ENCODE measurements at places on chromosomes 5 and 9.
A peak's percentile ranks its signal among the peaks of the same experiment; 100 is the strongest.

GRCh38 chr5:133006653-133007052, 19.7 kb downstream of the ZCCHC10 start:
- H3K4me1 ChIP-seq: no peaks in the 10 kb centered on the region
- H3K27me3 ChIP-seq: no peaks in the 10 kb centered on the region
- no peak overlapping the region for H3K27ac ChIP-seq
- DNase-seq: no peak

- H3K4me1 ChIP-seq: no peaks in the 10 kb centered on the region
- H3K27ac ChIP-seq: no peak overlapping the region
- no peak for DNase-seq
- peak overlapping the region; percentile 36 for H3K4me3 ChIP-seq
- no peaks in the 10 kb centered on the region for H3K36me3 ChIP-seq
Measured at GRCh38 chr5:76819851-76820525, 1.2 kb downstream of the F2RL1 start.

DNA sequence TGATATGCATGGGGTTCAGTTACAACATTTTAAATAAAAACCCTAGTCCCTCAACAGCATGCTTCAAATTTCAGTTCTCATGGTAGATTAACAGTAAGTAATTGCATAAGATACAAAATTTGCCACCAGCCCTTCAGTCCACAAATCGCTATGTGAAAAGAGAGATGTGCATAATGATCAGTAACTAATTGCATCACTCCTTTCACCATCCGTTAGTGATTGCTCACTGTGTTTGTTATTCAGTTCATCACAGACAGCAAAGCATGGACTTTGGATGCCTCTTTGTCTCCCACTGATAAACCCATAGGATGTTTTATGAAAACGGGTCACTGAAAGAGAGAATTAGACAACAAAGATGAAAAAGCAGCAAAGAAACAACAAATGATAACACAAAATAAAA, 103.2 kb downstream of the MCTP1 start:
- no peak overlapping the region for H3K4me3 ChIP-seq
- no peak overlapping the region for H3K27ac ChIP-seq
- H3K36me3 ChIP-seq: no peaks in the 10 kb centered on the region
- no peak for DNase-seq
- no peaks in the 10 kb centered on the region for H3K4me1 ChIP-seq

GRCh38 chr9:118522093-118523028, 818.2 kb downstream of the TLR4 start:
- no peak overlapping the region for H3K4me3 ChIP-seq
- no peaks in the 10 kb centered on the region for H3K27me3 ChIP-seq
- DNase-seq: no peak
- H3K27ac ChIP-seq: no peak overlapping the region
- no peaks in the 10 kb centered on the region for H3K36me3 ChIP-seq
- no peaks in the 10 kb centered on the region for H3K4me1 ChIP-seq

DNA sequence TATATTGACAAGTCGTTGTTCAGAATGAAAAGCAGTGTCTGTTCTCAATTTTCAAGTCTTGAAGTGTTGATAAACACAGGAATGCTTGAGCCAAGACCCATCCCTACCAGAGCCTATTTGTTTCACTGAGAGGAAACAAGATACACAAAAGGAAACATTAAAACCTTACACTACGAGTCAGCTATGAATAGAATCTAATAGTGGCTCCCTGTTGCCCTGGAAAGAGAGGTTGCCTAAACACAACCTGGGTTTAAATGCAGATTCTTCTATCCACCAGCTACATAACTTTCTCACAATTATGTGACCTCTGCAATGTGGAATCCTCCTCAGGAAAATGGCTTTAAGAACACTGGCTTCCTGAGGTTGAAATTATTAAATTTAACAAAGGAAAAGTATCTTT, 29.1 kb upstream of the BNC2 start:
- H3K36me3 ChIP-seq: no peaks in the 10 kb centered on the region
- no peak for DNase-seq
- no peaks in the 10 kb centered on the region for H3K4me1 ChIP-seq
- no peak overlapping the region for H3K4me3 ChIP-seq
- H3K27me3 ChIP-seq: no peaks in the 10 kb centered on the region

GRCh38 chr5:26663500-26663899, 374.9 kb downstream of the CDH9 start:
- no peak for DNase-seq
- H3K27ac ChIP-seq: no peak overlapping the region
- no peaks in the 10 kb centered on the region for H3K36me3 ChIP-seq
- H3K27me3 ChIP-seq: no peaks in the 10 kb centered on the region

- no peaks in the 10 kb centered on the region for H3K36me3 ChIP-seq
- H3K4me3 ChIP-seq: no peak overlapping the region
- H3K27me3 ChIP-seq: no peaks in the 10 kb centered on the region
Measured at GRCh38 chr9:124381170-124381945, 33.9 kb downstream of the PSMB7 start.

DNA sequence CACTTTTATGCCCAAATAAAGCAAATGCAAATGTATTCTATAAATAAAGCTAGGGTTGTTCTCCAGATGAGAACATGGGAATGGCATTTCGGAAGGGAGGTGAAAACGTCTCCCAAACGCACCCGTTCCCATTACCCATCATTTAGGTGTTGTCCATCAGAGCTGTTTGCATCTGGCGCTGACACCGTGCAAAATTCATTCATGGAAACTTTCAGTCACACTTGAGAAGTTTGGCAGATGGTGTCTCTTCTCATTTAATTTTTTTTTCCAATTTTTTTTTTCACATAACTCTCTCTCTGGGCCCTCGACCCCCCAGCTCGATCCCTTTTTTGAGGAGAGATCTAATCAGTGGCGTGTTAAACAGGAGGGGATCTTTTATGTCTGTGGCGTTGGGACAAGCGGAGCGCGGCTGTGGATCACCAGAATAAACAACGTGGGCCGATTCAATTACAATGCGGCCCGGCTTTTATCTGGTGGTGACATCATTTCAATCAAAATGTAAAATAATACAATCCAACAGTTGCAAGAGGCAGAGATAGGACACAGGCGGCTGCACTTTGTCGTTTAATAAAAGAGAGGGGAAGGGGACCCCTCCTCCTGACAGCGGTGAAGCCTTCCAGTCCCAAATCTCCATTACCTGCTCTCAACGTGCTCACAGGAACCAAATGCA, 246.1 kb upstream of the IRX4 start:
- H3K27ac ChIP-seq: no peak overlapping the region
- no peak overlapping the region for H3K4me3 ChIP-seq
- no peaks in the 10 kb centered on the region for H3K36me3 ChIP-seq
- no peaks in the 10 kb centered on the region for H3K4me1 ChIP-seq
- DNase-seq: no peak

DNA sequence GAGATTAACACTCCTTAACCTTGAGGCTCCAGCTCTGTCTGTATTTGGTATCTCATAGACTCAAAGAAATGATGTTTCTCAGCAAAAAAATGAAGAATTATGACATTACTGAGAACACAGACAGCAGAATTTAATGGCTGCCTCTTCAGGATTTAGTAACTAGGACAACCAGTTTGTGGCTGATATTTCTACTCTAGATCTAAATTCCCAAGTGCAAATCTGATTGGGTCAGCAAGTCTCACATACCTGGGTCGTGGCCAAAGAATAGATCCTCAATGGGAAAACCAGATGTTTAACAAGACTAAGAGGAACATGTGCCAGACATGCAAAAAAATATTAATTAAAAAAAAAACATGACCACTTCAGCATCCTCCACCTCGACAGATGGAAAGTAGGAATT, 608.9 kb downstream of the DTWD2 start:
- DNase-seq: no peak
- H3K4me3 ChIP-seq: no peak overlapping the region
- no peaks in the 10 kb centered on the region for H3K36me3 ChIP-seq
- H3K27me3 ChIP-seq: no peaks in the 10 kb centered on the region
- H3K4me1 ChIP-seq: peaks cover 6% of the 10 kb centered on the region

- no peaks in the 10 kb centered on the region for H3K27me3 ChIP-seq
- no peak overlapping the region for H3K27ac ChIP-seq
- no peak for DNase-seq
- peaks cover 4% of the 10 kb centered on the region for H3K4me1 ChIP-seq
Measured at GRCh38 chr9:132873403-132873802, 4.7 kb downstream of the AK8 start.

DNA sequence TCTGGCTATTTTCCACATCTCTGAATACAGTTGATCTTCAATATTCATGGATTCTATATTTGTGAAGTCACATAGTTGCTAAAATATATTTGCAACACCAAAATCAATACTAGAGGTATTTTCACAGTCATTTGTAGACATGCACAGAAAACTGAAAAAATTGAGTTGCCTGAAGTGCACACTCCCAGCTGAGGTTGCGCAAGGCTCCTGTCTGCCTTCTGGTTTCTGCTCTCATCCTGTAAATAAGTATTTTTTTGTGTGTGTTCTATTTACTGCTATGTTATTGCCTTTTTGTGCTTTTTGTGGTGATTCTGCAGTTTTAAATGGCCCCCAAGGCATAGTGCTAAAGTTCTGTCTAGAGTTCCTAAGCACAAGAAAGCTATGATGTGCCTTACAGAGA, 371.1 kb upstream of the GRAMD2B start:
- DNase-seq: no peak
- no peaks in the 10 kb centered on the region for H3K36me3 ChIP-seq
- H3K4me1 ChIP-seq: no peaks in the 10 kb centered on the region

GRCh38 chr5:159975462-159976019, 33.4 kb upstream of the TTC1 start:
- no peak overlapping the region for H3K4me3 ChIP-seq
- peaks cover 2% of the 10 kb centered on the region for H3K4me1 ChIP-seq
- no peak for DNase-seq

GRCh38 chr5:6907320-6907918, 194.2 kb downstream of the TENT4A start:
- no peak for DNase-seq
- no peaks in the 10 kb centered on the region for H3K36me3 ChIP-seq
- H3K27ac ChIP-seq: no peak overlapping the region
- no peak overlapping the region for H3K4me3 ChIP-seq
- H3K4me1 ChIP-seq: no peaks in the 10 kb centered on the region

GRCh38 chr9:129451089-129451656, 169.7 kb downstream of the C9orf50 start:
- H3K4me3 ChIP-seq: no peak overlapping the region
- H3K27ac ChIP-seq: peak overlapping the region; percentile 95
- peak; percentile 81 for DNase-seq
- peaks cover 14% of the 10 kb centered on the region for H3K4me1 ChIP-seq
- no peaks in the 10 kb centered on the region for H3K36me3 ChIP-seq

- no peak overlapping the region for H3K4me3 ChIP-seq
- peak; percentile 28 for DNase-seq
- H3K36me3 ChIP-seq: no peaks in the 10 kb centered on the region
- peaks cover 3% of the 10 kb centered on the region for H3K4me1 ChIP-seq
Measured at GRCh38 chr5:122182491-122182921, 53.2 kb downstream of the ZNF474 start.

GRCh38 chr9:35863583-35863982, 6.6 kb downstream of the OR13J1 start:
- no peaks in the 10 kb centered on the region for H3K27me3 ChIP-seq
- no peaks in the 10 kb centered on the region for H3K4me1 ChIP-seq
- H3K27ac ChIP-seq: no peak overlapping the region

- H3K27ac ChIP-seq: no peak overlapping the region
- no peak overlapping the region for H3K4me3 ChIP-seq
- H3K36me3 ChIP-seq: no peaks in the 10 kb centered on the region
- no peaks in the 10 kb centered on the region for H3K27me3 ChIP-seq
Measured at GRCh38 chr5:143302341-143303045, 101.0 kb downstream of the NR3C1 start.

GRCh38 chr9:77605449-77606220, 42.5 kb downstream of the GNA14 start:
- H3K4me1 ChIP-seq: peaks cover 9% of the 10 kb centered on the region
- H3K27me3 ChIP-seq: no peaks in the 10 kb centered on the region
- no peak overlapping the region for H3K4me3 ChIP-seq
- no peak for DNase-seq
- H3K27ac ChIP-seq: no peak overlapping the region

- H3K4me3 ChIP-seq: no peak overlapping the region
- H3K27ac ChIP-seq: no peak overlapping the region
- no peaks in the 10 kb centered on the region for H3K4me1 ChIP-seq
- DNase-seq: no peak
- no peaks in the 10 kb centered on the region for H3K36me3 ChIP-seq
Measured at GRCh38 chr9:126144603-126145456, 181.8 kb upstream of the MVB12B start.

GRCh38 chr5:42429694-42430093, 6.5 kb downstream of the GHR start:
- no peaks in the 10 kb centered on the region for H3K36me3 ChIP-seq
- no peak overlapping the region for H3K4me3 ChIP-seq
- no peak overlapping the region for H3K27ac ChIP-seq

DNA sequence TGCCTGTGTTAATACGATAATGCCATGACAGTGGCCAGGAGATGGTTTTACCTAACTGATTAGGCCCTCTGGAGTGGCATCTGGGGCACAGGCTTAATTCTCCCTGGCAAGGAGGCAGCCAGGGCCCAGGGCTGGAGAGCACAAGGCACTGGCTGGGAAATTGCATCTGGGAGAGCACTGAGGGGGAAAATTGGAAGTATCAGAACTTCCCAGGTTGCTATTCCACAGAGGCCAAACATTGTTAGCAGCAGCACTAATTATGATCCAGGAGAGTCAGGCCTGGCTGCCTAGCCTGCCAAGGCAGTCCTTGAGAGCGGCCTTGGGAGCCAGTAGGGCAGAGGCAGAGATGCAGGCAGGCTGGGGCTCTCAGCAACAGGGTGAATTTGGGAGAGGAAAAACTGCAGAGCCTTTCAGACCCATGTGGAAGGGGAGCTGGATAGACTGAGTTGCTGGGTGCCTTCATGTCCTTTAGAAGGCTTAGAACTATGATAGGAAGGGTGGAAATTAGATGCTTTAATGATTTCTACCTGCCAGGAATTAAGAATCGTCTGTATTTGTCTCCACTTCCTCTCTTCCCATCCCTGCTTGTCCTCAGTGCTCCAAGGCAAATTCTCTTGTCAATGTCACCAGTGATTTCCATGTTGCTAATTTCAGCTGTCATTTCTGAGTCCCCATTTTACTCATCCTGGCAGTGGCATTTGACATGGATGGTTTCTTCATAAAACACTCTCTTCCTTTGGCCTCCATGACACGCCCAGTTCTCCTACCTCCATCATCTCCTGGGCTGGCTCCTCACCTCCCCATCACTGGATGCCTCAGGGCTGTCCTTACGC, 56.1 kb upstream of the HSPA9 start:
- peak; percentile 51 for DNase-seq
- no peak overlapping the region for H3K4me3 ChIP-seq
- peaks cover 5% of the 10 kb centered on the region for H3K4me1 ChIP-seq

GRCh38 chr5:1033606-1034420, 25.2 kb downstream of the NKD2 start:
- H3K27ac ChIP-seq: no peak overlapping the region
- H3K4me3 ChIP-seq: no peak overlapping the region
- no peaks in the 10 kb centered on the region for H3K27me3 ChIP-seq
- no peak for DNase-seq

DNA sequence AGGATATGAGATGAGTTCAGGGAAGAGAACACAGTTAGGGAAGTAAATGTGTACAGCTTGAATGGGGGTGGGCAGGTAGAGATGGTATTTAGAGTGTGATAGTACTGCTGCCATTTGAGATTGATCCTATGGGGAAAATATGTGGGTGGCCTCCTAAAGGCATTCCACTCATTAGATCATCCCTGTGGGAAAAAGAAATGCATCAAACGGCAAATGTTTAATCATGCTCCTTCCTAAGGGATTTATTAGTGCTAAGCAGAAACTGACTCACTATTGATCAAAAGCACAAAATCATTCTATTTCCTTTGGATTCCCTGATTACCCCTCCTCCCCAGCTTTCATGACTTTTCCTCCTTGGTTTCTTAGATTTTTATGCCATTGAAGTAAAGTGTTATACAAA, 36.4 kb upstream of the SMC5 start:
- no peak overlapping the region for H3K27ac ChIP-seq
- no peak for DNase-seq

Data from ovary (tissue), 10 donors.